ENCODE measurements at places on chromosomes 6 and 20.

DNA sequence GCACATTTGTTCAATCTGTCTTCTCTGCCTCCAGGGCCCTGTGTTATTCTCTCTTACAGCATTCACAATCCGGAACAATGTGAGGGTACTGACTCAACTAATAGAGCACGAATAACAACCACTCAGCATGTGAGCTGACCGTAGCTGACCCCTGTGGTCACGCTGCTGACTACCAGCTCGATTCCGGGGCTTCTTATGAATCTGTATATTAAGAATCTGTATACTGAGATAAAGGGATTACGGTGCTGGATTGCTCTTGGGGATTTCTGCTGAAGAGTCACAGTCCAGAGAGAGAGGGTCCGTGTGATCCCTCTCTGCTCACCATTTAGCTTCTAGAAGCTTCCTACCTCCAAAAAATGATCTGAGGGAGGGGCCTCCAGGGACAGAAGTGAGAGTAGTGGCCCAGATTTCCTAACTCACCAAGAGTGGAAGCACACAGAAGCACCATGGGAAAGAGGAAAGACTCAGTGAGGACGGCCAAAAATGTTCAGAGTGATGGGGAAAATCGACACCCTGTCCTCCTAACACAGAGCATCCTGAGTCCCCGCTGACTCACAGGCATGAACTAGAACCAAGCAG is 156.2 kb downstream of the THBS2 start:
- DNase-seq = no peak

DNA sequence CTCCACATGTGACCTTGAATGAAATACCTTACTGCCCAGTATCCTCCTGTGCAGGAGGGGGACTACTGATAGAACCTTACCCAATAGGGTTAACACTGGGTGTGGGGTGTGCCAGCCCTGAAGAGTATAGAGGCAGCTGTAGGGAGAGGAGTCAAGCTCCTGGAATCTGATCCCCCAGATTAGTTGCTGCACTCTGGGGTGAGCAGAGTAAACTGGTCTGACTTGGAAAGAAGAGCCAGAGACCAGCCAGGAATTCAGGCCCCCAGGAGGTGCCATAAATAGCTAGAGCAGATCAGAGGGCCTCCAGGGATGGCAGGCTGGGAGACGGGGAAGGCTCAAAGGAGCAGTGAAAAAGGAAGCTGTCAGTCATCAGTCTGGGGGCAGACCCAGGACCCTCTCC is 3.5 kb upstream of the APOBEC2 start:
- no peak for DNase-seq

DNA sequence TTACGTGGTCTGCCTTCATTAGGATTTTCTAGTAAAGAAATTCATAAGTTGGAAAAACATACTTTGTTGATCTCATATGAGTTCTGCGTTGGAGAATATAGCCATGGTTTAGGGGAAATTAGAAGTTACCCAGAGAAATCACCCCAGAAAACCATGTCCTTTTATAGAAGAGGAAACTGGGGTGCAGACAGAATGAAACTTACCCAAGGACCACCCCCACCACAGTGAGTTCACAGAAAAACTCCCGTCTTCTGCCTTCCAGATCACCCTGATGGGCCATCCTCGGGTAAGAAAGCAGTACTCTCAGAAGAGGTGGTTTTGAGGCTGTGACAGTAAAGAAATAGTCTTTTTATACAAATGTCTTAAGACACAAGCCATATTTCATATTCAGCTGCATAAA is 25.1 kb upstream of the MAFB start:
- no peak for DNase-seq

GRCh38 chr20:57658447-57658832 is 38.2 kb upstream of the ZBP1 start:
- DNase-seq = no peak

- no peak for DNase-seq
Measured at GRCh38 chr20:63488315-63489251, 10.3 kb downstream of the EEF1A2 start.

GRCh38 chr6:73085443-73085871 is 139.8 kb downstream of the KHDC1L start:
- DNase-seq = no peak

- no peak for DNase-seq
Measured at GRCh38 chr6:13233106-13233505, 95.2 kb downstream of the TBC1D7 start.

- no peak for DNase-seq
Measured at GRCh38 chr6:34223381-34223955, 13.2 kb upstream of the HMGA1 start.

GRCh38 chr6:26251354-26252076 is 113.5 kb upstream of the BTN3A2 start:
- no peak for DNase-seq

GRCh38 chr6:157571269-157571668 is 190.3 kb downstream of the ZDHHC14 start:
- DNase-seq = no peak

GRCh38 chr6:47235964-47236760 is 73.5 kb downstream of the TNFRSF21 start:
- DNase-seq = no peak

DNA sequence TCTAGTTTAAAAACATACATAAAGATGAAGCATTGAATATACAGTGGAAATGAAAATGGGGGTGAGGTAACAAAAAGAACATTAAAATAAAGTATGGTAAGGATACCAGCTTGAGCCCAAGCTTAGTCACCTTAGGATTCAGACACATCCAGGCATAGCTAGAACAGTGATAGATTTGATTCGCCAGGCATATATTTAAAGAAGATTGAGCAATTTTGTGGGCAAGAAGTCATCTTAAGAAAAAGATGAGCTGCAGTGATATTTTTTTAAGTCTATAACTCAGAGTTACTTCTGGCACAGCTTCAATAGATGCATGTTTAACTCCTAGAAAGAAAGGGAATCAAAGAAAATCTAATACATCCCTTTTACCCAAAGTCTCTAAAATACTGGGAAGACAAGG is 97.9 kb downstream of the BMP5 start:
- no peak for DNase-seq

DNA sequence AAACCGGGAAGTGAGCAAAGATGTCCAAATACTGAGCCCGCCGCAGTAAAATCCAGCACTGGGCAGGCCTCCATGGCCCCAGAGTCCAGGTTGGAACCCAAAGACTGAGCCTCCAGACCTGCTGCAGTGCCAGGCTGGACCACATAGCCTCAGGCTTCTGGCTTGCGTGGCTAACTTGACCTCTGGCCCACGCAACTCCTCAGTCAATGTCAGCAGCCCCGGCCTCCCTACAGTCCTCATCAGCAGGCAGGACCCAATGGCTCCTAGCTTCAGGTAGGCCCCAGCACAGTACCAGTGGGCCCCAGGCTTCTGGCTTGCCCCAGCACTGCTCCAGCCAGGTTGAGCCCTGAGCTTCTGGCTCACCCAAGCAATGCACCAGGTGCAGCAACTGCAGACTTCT is 245.1 kb upstream of the AFDN start:
- no peak for DNase-seq

DNA sequence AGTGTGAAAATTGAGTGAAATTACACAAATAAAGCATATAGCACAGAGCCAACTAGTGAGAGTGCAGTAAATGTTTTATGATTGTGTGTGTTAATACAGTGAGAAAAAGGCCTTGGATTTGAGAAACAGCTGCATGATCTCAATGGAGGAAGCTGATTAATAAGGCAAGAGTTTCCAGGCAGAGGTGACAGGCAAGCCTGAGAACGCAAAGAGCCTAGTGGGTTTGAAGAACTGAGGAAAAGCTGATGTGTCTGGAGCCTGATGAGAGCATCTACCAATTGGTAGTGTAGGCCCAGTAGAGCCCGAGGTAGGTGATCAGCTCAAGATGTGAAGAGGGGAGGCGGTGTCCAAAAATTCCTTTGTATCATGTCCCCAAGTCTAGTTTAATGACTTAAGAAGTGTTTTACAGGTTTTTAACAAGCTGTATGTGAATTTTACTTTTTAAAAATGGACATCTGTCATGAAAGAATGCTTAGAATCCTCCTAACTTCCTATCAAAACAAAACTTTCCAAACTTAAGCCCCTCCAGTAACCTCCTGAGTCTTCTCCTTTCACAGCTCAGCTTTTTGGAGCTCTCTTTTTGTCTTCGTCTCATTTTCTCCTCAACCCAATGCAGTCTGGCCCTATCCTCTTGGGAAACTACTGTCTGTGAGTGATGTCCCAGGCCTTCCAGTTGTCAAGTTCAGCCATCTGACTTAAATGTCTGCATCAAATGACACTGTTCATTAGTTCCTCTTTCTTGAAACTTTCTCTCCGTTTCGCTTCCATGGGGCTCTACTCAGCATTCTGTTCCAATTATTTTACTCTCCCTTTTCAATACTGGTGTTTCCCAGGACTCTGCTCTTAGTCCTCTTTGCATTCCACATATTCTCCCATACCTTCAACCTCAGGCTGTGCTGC is 1.2 kb downstream of the CDC40 start:
- no peak for DNase-seq

- DNase-seq = no peak
Measured at GRCh38 chr6:23647045-23647444, 479.0 kb upstream of the NRSN1 start.

DNA sequence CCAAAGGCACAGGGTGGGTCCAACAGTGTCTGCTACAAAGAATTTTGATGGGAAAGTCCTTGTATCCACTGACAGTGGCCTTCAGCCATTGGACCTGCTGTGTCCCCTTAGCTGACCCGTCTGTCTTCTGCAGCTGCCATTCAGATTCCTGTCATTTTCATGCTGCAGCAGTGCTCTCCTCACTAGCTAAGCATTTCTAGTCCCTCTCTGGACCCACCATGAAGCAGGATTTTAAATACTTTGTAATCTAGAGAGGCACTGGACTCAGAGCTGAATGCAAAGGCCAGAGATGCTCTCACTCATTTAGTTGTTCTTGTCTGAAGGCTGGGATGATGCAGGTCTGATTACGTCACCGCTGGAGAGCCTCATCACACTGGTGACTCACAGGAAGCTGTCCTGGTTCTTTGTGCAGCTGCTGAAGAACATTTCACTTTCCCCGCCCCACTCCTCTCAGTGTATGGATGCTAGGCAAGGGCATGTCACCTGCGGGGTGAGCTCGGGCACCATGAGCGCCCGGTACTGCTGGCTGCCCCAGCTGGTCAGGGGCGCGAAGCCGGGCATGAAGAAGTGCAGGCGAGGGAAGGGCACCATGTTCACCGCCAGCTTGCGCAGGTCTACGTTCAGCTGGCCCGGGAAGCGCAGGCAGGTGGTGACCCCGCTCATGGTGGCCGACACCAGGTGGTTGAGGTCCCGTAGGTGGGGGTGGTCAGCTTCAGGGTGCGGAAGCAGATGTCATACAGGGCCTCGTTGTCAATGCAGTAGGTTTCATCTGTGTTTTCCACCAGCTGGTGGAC is 19.4 kb upstream of the TUBB2A start:
- DNase-seq = peak; percentile 31

DNA sequence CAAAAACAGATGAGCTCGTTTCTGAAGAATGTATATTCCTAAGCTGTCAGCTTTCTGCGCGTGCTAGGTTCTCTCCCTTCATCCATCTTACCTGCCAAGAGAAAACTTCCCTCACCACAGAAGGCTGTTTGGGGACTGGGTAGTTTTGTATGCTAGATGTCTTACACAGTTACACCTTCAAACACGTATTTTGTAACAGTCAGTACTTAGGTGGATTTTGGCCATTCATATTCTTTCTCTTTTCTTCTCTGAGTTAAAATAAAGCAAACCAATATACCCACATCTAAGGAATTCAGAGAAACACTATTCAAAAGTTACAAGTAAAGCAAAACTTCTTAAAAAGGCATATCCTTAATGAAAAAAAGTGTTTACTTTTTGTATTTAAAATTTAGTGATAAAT is 35.6 kb upstream of the PRDM1 start:
- no peak for DNase-seq

DNA sequence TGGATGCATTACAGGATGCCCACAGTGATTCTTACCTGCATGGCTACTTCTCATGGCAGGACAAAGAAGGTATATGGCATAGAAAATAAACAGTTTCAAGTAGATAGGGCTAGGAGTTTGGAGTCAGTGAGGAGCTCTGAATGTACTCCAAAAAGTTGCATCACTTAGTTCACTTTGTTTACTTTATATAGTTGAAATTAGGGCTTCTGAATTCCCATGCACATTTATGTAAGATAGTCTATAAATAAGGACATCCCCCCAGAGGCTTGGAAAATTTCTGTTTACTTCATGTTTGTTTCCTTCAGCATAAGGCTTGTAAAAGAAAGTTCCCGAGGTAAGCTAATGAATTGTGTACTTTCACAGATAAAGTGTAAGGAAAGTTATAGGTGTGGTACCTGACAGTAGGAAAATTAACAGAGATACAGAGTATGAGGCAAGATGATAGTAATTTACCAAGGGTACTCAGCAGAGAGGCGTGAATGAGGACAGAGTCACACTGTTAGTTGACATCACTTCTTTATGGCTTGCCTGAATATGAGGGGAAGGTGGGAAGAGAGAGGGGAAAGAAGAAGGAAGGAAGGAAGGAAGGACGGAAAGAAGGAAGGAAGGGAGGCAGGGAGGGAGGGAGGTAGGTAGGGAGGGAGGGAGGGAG is 51.1 kb downstream of the ADTRP start:
- DNase-seq = no peak

DNA sequence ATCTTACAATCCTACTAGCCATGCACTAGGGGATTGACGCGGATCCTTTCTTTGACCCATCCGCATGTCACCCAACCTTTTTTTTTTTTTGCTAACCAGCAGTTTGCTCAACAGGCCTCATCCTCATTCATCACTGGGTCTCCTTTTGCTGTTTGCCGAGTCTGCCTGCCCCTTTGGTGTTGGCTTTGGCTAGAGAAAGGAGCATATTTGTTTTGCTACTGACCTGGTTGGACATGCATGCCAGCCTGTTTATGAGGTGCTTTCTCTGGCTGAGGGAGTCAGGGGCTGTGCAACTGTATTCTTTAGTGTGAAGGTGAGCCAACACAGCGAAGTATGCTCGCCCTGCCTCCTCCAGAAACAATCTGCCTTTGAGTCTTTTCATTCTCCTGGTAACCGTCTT is 40.2 kb downstream of the E2F3 start:
- DNase-seq = no peak

GRCh38 chr6:43247114-43247999 is 4.1 kb downstream of the TTBK1 start:
- DNase-seq = peak; percentile 53

DNA sequence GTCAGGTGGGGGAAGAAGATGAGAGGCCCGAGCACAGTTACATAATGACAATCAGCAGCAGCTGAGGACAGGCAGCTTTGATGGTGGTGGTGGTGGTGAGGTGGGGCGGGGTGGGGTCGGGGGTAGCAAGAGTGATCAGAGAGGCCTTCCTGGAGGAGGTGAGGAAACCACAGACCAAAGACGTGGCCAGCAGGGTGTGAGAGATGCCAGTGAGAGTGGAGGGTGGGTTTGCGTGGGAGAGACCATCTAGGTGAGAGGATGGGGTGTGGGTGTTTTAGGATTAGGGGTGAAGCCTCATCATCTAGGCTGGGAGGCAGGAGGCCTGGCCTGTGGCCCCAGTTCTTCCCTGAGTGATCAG is 76.0 kb upstream of the TOX2 start:
- DNase-seq = no peak

Data from stimulated activated CD8-positive, alpha-beta memory T cell treated with anti-CD3 and anti-CD28 coated beads, Interleukin-15, amount 100 ng/mL, for 4 hours (primary cell).